ENCODE measurements at places on chromosomes 7 and 10. TPM values are rescaled to one million over a fixed set of nuclear protein-coding genes. Genes with fewer than 3 reads are reported as not detected.

The ZC3HAV1L gene
- total RNA-seq = 7.5 TPM

The NUDCD3 gene
- 34.4 TPM for total RNA-seq

The SPDYE9 gene
- not detected for total RNA-seq

The IFIT1 gene
- 1.8 TPM for total RNA-seq

- DNase-seq = no peak
These were observed 316.4 kb downstream of the RPS24 start for GRCh38 chr10:78349911-78350663.

- peak; percentile 83 for DNase-seq
These were observed 4.6 kb upstream of the INPP5A start for GRCh38 chr10:132532749-132533560.
